Right renal pelvis (tissue), 4 donors: ENCODE measurements at places on chromosomes 12 and 14.

GRCh38 chr14:38203929-38204718 lies 3.6 kb upstream of the SSTR1 start:
- DNase-seq: no peak

DNA sequence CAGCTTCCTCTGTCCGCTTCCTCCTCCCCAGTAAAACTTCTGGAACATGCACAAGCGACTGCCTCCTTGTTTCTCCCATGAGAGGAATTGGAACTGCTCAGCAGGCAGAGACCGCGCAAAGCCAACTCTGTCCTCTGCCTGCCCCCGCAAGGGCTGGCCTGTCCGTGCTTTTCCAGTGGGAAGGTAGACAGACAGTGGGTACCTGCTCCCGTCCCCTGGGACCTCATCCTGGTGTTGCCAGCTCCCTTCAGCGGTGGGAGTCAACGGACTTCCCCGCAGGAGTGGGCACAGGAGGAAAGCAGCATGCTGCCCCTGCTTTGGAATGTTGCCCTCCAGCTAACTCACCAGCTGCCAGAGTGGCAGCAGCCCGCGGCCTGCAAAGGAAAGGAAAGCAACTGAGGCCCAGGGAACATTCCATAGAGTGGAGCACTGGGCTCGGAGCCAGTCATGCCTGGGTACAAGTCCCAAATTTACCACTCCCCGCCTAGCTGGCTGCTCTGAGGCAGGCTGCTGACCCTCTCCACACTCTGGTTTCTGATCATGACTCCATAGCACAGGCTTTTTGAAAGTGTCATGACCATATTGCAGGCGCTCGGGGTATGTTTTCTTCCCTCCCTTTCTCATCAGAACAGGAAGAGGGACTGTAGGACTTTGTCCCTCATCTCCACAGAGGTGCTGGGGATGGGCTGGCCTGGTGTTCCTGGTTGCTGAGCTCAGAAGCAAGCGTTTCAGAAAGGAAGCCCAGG lies 89.2 kb upstream of the CLMN start:
- no peak for DNase-seq

GRCh38 chr14:47120645-47121044 lies 469.1 kb upstream of the RPL10L start:
- no peak for DNase-seq

- DNase-seq: no peak
Observed at GRCh38 chr14:77491056-77491455, 7.6 kb downstream of the ISM2 start.

DNA sequence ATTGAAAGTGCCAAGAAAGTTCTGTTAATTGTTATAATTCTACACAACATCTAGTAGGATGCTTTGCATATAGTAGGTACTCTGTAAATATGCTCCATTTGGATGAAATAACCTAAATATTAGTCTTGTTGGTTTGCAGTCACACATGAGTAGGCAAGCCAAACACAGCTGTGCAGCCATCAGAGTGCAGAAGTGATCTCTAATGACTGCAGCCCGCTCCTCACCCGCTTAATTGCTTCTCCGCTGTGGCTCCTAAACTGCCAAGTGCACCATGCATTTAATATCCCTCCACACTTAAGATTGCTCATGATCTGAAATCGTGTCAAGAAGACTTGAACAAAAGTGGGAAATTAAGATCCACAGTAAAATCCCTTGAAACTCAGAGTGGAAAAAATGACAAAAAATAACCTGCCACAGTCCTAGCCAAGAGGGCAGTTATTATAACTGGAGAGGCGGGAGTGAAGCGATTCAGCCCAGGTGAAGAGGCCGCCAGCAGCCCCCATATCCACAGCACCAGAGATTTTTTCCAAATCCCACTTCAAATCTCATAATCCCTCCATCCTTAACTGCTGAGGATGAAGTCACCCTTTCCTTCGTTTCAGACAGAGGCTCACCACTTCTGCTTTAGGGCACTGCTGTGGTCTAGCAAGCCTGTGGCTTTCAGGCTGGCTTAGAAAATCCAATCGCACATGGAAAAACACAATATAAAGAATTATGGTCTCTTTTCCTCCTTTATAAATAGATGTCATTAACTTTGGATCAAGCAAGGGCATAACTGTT lies 69.5 kb downstream of the TMEM30B start:
- no peak for DNase-seq

DNA sequence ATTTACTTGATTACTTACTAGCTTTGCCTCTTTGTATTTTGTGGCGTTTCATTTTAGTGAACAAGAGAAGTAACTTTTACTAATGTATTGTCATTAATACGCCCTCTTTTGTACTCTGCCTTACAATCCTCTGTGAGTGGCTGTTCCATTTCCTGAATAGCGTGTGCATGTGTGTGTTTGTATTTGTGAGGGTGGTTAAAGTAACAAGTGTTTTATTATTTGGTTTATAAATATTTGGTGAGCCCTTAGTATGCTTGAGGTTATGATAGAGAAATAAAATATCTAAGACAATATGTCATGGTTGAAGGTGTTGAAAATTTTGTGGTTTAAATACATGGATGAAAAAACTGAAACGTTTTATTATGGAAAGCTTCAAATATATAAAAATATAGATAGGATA lies 71.7 kb upstream of the REP15 start:
- no peak for DNase-seq

GRCh38 chr14:94180655-94181271 lies 6.6 kb downstream of the PPP4R4 start:
- DNase-seq: no peak

DNA sequence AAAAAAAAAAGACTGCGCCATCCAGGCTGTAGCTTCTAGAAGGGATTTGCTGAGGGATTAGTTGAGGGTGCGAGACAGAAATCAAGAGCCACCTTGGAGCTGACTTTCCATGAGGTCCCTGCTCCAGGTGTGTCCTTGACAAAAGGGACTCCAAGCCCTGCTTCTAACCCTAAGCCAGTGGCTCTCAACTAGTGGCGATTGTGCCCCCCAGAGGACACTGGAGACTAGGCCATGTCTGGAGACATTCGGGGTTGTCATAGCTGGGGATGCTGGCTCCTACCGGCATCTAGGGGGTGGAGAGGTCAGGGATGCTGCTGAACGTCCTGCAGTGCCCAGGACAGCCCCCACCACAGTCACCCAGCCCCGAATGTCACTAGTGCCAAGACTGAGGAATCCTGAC lies 40.6 kb downstream of the SPRING1 start:
- DNase-seq: no peak

GRCh38 chr12:93019212-93019927 lies 90.3 kb upstream of the EEA1 start:
- DNase-seq: no peak

DNA sequence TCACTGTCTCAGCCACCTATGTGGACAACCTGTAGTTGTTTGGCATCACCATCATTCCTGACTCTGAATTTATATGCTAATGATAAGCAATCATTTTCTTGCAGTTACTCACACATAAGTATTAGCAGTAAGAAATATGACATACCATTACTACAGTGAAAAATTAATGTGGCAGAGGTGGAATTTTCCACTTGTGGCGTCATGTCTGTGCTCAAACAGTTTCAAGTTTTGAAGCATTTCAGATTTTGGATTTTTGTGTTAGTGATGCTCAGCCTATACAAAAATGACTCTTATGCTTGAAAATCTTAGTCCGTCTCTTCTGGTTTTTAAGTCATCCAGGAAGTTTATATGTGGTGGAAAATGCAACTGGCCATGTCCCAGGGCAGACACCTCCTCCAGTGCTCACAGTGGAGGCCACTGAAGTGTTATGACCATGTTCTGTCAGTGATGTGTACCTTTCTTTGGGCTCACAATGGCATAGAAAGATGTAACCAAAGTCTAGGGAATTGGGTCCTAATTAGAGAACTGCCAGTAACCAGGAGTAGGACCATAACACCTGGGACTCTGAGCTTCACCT lies 220.6 kb downstream of the SYT1 start:
- no peak for DNase-seq

DNA sequence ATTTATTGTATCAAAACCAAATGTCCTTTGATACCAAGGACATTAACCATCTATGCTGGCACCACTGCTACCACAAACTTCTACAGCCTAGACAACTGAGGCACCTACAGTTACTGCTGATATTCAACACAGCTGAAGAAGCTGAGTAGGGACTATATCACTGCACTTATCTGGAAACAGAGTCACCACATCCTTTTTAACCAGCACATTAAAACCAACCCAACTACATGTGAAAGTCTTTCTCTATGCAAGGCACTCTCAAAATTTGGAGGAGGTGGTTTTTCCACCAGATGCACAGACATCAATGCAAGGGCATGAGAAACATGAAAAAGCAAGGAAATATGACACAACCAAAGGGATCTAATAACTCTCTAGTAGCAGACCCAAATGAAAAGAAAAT lies 7.7 kb upstream of the SFSWAP start:
- DNase-seq: no peak

DNA sequence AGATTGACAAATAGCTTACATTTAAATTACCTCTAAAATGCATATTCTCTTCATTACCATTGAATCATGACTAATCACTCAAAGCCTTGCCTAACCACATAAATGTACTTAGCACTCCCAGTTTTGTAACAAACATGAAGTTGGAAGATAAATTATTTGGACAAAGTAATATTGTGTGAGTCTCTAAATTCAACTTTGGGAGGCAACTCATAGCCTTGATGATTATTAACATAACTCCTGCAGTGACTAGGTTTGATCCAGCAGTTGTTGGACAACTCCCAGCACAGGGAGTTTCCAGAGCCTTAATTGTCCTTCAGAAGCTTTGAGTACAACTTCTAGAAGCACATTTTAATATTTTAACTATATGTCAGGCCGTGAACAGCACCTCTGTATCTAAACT lies 153.4 kb upstream of the PDZRN4 start:
- DNase-seq: no peak

GRCh38 chr12:68102163-68102562 lies 57.4 kb downstream of the IFNG start:
- no peak for DNase-seq

DNA sequence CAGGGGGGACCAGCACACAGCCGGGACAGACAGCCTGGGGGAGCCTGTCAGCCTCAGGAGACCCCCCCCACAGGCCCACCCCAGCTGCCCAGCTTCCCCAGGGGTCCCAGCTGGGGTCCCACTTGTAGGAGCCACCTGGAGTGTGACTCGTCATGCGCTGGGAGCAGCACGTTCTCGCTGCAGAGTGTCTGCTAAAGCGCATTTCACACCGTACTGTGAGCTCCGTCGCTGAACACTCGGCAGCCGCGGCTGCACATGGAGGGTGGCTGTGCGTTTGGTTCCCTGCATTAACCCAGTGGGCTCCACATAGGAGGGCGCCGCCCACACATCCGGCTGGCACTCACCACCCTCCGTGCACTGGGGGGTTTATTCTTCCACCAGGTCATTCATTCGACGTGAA lies 56.7 kb downstream of the FBRSL1 start:
- no peak for DNase-seq

DNA sequence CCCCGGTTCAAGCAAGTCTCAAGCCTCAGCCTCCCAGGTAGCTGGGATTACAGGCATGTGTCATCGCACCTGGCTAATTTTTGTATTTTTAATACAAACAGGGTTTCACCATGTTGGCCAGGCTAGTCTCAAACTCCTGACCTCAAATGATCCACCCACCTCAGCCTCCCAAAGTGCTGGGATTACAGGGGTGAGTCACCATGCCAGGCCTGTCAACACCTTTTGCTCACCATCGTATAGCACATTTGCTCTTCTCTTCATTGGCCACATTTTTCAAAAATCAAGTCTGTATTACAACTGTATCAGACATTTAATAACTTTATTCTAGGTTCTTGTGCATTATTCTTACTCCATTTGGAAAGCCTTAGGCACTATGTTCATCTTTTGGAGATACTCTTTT lies 50.3 kb downstream of the BCAT1 start:
- DNase-seq: no peak

DNA sequence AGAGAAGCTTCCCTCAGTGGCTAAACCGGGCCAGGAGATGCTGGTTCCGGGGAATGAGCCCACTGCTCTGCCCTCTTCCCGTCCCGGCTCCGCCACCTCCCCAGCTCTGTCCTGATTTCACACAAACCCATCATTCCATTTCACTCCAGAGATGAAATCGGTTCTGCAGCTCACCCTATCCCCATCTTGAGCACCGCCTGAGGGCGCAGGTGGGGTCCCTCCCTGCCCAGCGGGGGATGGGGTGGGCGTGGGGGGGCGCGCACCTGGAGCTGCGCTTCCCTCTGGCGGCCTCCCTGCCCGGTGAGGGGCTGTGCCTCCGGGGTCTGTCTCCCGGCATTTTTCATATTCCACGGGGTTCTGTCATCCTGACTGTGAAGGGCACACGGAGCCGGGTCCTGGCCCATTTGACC lies 44.7 kb downstream of the NOC4L start:
- DNase-seq: no peak

GRCh38 chr12:10940389-10940788 lies 1.3 kb upstream of the TAS2R14 start:
- DNase-seq: no peak

GRCh38 chr12:43733687-43734086 lies 24.9 kb downstream of the PUS7L start:
- DNase-seq: no peak

GRCh38 chr12:76020731-76021672 lies 10.6 kb downstream of the PHLDA1 start:
- no peak for DNase-seq

- no peak for DNase-seq
Observed at GRCh38 chr12:24989216-24989615, 40.3 kb upstream of the BCAT1 start.

DNA sequence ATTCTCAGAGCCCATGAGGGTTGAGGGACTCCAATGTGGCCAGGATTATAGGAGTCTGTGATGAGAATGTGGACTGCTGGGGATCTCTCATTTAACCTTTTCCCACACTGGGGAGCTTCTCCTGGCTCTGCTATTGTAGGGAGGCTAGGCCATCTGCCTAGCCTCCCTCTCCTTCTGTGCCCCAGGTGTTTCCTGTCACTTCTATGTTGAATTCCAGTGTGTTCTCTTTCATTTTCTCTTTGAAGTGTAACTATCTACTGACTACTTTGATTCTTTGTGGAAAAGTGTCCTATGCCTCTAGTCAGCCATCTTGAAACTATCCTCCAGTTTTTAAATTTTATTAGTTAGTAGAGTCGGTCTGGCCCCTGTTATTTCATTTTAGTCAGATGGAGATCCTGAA lies 53.4 kb upstream of the ABCD2 start:
- DNase-seq: no peak

DNA sequence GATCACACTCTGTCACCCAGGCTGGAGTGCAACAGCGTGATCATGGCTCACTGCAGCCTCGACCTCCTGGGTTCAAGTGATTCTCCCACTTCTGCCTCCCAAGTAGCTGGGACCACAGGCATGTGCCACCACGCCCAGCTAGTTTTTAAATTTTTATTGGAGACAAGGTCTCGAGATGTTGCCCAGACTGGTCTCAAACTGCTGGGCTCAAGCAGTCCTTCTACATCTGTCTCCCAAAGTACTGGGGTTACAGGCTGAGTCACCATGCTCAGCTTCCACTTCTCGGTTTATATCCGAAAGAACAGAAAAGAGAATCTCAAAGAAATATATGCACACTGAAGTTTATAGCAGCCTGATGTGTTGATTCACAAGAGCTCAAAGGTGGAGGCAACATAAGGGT lies 107.5 kb downstream of the SCARB1 start:
- no peak for DNase-seq

GRCh38 chr12:132687211-132688164 lies at the start of the genes POLE and PXMP2:
POLE (minus strand) TSS chr12:132687342; CDS start chr12:132687315, 27 bp downstream.
PXMP2 (plus strand) TSS chr12:132687587; CDS start chr12:132687671, 84 bp downstream.
- peak; percentile 92 for DNase-seq
